ENCODE measurements at places on chromosomes 6 and 20. TPM values are rescaled to one million over a fixed set of nuclear protein-coding genes. Genes with fewer than 3 reads are reported as not detected.

Gene GNRH2
- total RNA-seq: 0.18 TPM

GRCh38 chr20:38050686-38051085, 17.1 kb downstream of the RPRD1B start:
- DNase-seq: peak; percentile 61

DNA sequence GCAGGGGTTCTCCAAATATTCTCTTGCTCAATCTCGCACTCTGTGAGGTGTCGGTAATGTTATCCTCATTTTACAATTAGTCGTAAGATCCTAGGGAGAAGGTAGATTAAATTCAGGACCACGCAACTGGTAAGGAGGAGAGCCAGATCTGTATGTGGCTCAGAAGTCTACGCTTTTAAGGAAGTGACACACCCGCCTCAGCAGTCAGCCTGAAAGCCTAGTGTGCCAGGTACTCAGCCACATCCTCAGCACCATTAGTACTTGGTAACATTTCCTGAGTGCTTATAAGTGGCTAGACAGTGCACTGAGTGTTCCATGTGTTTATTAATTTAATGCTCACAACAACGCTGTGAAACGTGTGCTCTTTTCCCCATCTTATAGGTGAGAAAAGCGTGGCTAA, 63.7 kb downstream of the DHX35 start:
- no peak for DNase-seq

- peak; percentile 27 for DNase-seq
Measured at GRCh38 chr6:22366214-22366613, 69.4 kb upstream of the PRL start.

GRCh38 chr20:5718896-5719595, 31.2 kb upstream of the SHLD1 start:
- DNase-seq: no peak

DNA sequence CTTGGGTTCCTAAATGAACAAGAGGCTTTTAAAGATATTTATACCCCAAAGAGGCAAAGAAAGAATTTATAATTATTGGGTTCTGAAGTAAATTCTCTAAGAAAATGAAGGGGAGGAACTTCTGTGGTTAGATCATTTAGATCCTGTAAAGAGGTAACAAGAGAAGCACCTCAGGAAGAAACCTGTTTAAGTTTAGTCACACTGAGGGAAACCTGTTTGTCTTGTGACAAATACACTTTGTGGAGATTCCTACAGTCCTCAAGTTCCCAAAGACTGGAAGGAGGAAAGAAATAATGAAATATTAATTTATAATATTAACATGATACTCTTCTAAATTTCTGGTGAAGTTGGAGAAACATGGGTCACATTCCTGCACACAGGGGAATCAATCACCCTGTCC, 647.5 kb downstream of the EYS start:
- DNase-seq: no peak

DNA sequence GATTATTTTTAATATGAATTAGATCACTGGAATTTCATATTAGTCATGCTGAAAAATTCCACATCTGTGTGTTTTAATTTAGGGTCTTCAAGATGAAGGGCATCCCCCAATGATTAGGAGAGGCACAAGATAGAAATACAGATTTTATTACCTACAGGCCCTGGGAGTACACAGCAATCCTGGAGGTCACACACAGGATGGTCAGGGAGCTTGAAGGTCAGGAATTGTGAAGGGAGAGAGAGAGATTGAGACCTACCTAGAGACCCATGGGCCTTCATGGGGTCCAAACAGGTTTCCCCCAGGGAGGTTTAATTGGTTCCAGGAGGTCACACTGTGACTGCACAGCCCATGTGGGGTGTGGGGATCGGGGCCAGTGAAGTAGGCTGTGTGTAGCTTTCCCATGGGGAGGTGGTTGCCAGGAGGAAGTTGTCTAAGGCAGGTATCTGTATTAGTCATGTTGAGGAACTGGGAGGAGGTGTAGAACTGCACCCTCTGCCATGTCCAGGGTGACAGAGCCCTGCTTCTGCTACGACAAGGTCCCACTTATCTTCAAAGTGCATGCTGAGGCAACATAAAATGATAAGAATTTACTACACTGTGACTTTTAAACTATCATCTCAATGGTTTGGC, 18.3 kb downstream of the SNX9 start:
- no peak for DNase-seq

- no peak for DNase-seq
Measured at GRCh38 chr20:52096117-52096516, 95.5 kb downstream of the ZFP64 start.

All from IMR-90 (cell line).